MCF 10A (cell line): ENCODE measurements at places on chromosomes 2 and 18. TPM values are rescaled to one million over a fixed set of nuclear protein-coding genes. Genes with fewer than 3 reads are reported as not detected.

DNA sequence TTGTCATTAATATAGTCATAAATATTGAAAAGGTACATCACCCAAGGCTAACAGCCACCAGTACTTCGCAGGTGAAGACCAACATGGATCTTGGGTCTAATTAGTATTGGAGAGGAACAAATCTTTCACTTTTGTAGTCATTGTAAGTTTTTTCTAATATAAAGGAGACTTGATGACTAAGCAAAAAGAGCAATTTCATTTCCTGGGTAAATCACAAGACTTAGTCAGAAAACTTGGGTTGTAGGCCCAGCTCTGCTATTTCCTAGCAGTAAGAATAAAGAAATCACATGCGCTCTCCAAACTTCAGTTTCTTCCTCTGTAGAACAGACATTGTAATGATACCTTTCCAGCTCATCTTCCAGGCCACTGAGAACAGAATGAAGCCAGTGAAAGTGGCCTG lies 40.9 kb downstream of the NRP2 start:
- no peaks in the 10 kb centered on the region for H3K27me3 ChIP-seq
- no peak overlapping the region for H3K27ac ChIP-seq
- H3K4me1 ChIP-seq: no peaks in the 10 kb centered on the region
- peaks cover 15% of the 10 kb centered on the region for H3K36me3 ChIP-seq

HAT1 gene
- 40.7 and 41.8 TPM in 2 replicates for total RNA-seq

ACMSD gene
- not detected in 2 replicates for total RNA-seq

DNA sequence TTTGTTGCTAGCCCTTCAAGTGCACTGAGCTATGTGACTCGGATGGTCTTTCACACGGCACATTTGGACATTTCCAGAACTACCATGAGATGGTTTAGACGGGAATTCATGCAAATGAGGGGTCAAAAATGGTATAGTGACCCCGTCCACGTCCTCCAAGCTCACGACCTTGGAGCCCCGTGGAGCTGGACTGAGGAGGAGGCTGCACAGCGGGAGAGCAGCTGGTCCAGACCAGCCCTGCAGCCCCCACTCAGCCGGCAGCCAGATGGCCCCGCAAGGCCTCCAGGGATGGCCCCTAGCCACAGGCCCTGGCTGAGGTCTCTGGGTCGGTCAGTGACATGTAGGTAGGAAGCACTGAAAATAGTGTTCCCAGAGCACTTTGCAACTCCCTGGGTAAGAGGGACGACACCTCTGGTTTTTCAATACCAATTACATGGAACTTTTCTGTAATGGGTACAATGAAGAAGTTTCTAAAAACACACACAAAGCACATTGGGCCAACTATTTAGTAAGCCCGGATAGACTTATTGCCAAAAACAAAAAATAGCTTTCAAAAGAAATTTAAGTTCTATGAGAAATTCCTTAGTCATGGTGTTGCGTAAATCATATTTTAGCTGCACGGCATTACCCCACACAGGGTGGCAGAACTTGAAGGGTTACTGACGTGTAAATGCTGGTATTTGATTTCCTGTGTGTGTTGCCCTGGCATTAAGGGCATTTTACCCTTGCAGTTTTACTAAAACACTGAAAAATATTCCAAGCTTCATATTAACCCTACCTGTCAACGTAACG lies 88.8 kb downstream of the EPAS1 start:
- no peaks in the 10 kb centered on the region for H3K27me3 ChIP-seq
- no peak overlapping the region for H3K4me3 ChIP-seq
- H3K27ac ChIP-seq: peak overlapping the region; percentile 46
- peak; percentile 91 for DNase-seq
- H3K36me3 ChIP-seq: peaks cover 65% of the 10 kb centered on the region

DNA sequence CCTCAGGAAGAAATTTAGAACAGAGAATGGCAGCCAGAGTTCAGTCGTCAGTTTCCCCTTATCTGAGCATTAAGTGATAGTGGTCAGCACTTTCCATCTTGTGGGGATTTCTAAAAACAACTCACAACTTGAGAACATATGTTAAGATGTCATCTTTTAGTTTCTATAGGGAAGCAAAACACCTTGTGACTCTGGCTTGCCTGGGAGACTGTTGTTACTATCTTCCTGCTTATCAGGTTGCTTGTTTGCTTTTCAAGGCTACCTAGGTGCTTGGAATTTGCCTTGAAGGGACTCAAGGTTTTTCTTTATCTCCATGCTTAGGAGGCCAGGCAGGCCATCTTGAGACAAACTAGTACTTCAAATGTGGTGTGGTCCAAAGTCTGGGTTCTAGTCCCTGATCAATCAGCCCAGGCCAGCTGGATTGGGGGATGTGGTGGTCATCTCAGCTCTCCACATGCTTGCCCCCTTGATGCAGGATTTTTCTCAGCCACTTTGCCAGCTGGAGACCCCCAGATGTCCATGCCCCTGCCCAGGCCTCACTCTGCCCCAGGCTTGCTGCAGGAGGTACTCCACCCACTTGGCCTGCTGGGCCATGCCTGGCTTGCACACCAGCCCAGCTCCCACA lies 125.9 kb downstream of the LYPD1 start:
- H3K36me3 ChIP-seq: peaks cover 4% of the 10 kb centered on the region
- H3K27ac ChIP-seq: peak overlapping the region; percentile 83
- DNase-seq: no peak
- no peak overlapping the region for H3K4me3 ChIP-seq
